ENCODE measurements at places on chromosomes 12 and 14.

DNA sequence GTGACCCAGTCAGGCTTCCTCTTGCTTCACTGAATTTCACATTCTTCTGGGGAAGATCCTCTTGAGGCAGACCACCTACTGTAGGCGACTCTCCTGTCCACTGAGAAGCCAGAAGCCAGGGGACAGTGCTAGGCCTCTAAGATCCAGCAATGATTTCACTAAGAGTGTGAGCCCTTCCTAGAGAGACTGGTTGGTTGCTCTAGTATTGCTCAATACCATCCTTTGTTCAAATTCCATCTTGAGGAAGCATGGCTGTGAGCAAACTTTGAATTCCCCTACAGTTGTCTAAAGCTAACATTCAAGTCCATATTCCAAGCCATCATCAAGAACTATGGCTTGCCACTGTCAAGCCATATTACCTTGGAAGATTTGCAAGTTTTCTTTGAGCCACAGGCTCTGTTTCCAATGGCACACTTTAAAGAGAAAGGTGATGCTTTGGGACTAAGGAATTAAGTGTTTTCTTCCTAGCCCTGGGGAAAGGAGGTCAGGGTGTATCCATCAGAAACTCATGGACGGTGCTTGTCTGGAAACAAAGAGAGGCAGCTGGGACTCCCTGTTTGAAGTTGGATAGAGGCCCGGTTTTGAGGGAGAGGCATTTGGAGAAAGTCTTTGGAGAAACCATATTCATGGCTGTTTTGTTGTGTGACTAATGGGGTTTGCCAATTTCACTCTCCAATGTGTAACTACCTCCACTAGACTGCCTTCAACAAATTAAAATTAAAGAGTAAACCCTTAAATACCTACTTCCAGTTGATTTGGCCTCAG is 1217.9 kb downstream of the VRK1 start:
- no peak for DNase-seq

GRCh38 chr14:106875503-106875902 is 1349.1 kb downstream of the TMEM121 start:
- DNase-seq: no peak

DNA sequence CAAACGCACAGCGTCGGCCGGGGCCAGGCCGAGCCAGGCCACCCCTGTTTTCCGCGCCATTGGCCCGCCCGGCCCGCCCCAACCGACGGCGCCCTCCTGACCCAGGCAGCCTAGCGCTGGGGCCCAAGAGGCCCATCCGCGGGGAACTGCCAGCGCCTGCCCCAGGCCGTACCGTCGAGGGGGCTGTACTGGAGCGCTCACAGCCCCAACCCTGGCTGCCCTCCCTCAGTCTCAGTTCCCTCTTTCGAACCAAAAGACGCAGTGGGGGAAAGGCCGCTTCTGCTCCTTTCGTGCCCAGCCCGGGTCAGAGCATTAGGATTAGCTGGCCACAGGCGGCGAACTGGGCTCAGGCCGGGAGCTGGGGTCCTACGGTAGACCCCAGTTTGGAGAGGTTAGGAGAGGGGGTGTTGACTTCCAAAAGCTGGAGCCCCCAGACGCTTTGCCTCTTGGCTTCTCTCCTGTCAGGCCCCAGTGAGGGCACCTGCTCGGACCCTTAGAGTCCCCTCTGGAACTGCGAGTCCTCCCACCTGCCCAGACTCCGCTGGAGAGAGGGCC is 1.9 kb downstream of the NKX2-1 start:
- DNase-seq: no peak

DNA sequence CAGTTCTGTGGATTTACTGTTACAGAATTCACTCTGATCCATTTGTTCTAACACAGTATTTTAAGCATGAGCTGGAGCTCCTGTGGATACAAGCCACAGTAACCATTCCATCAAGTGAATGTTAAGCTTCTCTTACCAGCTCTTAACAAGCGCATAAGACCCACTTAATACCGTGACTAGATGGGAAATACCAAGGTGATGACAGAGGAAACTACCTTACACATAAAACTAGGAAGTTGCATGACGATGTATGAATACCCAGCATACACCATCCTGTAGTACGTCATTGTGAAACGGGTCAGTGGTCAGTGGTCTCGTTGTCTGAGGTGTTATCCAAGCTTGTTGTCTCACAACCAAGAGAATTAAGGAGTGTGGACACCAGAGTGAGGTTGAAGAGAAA is 2.0 kb upstream of the GALC start:
- no peak for DNase-seq

DNA sequence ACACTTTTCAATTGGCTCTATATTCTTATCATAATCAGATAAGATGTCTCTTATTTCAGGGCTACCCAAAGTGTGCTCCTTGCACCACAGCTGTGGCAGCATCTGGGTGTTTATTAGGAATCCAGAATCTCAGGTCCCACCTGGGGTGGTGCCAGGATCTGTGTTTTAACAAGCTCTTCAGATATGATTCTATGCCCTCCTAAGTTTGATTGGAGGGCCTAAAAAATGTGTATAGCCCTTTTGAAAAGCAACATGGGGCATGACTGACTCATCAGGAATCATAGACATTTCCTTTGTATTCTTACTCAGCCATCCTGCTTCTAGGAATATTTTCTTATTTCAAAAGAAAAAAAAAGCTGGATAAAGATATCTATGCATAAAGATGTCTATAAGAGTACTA is 103.1 kb downstream of the HELB start:
- peak; percentile 78 for DNase-seq

DNA sequence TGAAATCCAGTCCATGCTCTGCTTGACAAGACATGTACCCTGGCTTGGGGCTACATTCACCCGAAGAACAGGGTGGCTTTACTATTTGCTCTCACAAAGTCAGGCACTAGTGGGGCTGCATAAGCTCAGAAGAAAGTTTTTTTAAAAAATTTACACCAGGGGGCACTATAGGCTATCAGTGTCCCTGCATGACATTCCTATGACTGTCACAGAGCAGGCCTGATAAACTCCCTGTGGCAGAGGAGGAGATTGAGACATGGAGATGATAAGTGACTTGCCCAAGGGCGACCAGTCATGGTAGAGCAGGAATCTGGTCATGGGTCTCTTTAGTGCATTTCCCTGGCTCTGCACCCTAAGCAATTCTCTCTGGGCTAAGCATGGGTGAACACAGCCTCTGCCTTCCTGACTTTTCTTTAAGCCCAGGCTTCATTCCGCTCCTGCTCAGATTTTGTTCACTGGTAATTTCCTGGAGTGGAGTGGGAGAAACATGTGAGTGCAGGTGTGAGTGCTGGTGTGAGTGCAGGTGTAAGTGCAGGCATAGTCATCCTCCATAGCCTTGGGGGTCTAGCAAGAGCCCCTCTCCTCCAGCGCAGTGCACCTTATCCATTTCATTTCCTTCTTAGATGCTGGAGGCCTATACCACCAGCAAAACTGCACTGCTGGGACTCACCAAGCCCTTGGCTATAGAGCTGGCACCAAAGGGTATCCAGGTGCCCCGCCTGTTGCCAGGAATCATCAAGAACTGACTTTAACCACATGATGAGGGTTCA is 91.6 kb downstream of the DHRS2 start:
- DNase-seq: peak; percentile 75

GRCh38 chr12:107518868-107519267 is 166.7 kb upstream of the PWP1 start:
- no peak for DNase-seq

GRCh38 chr12:526089-526488 is 66.3 kb downstream of the B4GALNT3 start:
- no peak for DNase-seq

DNA sequence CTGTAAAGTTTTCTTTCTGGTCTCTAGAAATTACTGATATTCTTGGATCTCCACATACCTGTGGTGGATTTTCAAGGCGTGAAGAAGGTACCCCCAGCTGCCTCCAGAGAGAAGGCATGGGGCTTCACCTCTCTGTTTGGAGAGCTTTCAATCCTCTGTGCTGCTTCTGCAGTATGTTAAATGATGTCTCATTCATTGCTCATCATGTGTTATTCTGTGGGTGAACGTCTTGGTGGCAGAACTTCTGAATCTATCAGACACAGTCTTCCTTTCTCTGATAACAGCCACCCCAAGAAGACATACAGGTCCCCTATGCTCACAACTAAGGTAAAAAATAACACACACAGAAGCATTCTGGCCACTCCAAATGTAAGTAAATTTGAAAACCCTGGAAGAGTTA is 221.3 kb upstream of the TMEM260 start:
- no peak for DNase-seq

- DNase-seq: no peak
These were observed 234.8 kb upstream of the TMPO start for GRCh38 chr12:98280621-98281020.

GRCh38 chr14:85528897-85529631 is 880 bp upstream of the FLRT2 start:
- DNase-seq: peak; percentile 80

DNA sequence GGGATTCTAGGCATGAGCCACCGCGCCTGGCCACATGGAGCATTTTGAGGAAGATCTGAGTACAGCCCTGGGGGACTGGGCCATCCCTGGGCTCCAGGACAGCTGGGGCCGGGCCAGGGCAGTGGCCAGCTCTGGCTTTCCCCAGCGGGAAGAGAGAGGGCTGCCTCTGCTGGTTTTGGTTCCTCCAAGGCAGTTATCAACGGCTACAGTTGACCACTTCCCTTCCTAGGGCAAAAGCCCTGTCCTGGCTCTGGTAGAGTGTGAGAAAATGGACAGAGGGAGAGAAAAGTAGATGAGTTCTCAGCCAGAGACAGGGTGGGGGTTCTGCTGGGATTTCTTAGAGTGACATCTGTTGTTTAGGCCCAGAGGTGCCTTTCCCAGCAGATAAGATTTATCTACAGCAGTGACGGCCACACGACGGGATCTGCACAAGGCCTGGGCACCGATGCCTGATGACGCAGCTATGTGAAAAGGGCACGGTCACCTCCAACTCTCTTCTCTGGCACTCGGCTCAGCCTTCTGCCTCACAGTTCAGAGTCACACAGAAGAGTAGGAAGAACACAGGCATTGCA is 5.5 kb upstream of the HVCN1 start:
- no peak for DNase-seq

GRCh38 chr12:953776-954175 is 4.3 kb upstream of the RAD52 start:
- peak; percentile 78 for DNase-seq

DNA sequence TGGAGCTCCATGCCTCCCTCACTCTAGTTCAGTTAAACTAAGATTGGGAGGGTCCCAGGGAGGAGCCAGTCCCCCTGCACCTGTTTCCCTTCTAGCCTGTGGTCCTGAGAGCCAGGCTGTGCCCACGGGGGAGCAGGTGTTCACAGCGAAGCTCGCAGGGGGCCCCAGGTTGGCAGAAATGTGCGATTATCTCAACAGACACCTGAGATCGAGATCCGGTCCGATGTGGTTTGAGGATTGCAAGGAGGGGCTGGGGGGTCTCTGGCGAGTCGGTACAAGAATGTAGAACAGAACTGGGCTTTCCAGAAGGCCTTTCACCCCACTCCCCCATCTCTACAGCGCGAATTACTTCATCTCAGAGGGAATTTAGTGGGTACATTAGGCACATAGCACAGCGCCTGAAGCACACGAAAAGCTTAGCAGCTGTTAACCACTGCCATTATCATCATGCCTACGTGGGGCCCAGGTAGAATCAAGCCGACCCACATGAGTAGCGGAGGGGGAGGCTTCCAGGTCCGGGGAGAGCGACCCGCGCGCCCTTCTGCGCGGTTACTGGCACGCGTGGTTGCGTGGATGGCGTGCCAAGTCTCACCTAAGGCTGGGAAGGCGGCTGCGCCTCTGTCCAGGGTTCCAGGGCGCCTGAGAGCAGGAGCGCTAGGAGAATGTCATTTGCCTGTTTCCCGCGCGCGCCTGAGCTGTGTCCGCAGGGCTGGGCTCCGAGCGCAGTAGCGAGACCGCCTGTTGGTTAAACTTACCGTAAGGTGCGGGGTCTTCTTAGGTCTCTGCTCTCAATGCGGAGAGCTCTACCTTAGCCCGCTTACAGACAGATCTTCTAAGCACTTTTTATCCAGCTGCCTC is 1539.5 kb upstream of the TMEM132C start:
- no peak for DNase-seq

GRCh38 chr14:85444635-85445034 is 85.3 kb upstream of the FLRT2 start:
- DNase-seq: peak; percentile 44

GRCh38 chr12:54404061-54405004 is 14.7 kb downstream of the ITGA5 start:
- DNase-seq: peak; percentile 56

- DNase-seq: peak; percentile 13
These were observed 8.0 kb upstream of the SELPLG start for GRCh38 chr12:108641446-108642268.

DNA sequence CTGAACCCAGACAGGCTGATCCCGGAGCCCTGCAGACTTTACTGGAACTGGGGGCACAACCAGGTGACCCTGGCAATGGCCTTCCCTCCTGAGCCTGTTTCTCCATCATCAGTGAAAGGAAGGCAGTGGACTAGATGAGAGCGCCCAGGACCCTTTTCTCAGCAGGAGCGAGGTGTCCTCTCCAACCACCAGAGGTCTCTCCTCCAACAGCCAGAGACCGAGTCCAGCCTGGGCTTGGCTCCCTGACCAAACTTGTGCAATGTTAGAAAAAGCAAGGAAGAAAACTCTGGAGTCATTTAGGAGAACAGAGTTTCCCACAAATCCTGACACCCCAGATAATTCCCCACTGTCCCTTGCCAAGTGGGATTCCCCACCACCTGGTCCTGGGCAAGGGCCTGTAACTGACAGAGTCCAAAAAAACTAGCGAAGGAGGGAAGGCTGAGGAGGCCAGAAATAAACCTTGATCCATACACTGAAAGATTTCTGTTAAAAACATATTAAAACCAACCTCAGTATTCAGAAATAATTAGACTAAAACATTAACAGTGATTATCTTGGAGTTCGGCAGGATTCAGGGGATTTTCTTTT is 9.0 kb downstream of the RPS6KL1 start:
- DNase-seq: peak; percentile 74

DNA sequence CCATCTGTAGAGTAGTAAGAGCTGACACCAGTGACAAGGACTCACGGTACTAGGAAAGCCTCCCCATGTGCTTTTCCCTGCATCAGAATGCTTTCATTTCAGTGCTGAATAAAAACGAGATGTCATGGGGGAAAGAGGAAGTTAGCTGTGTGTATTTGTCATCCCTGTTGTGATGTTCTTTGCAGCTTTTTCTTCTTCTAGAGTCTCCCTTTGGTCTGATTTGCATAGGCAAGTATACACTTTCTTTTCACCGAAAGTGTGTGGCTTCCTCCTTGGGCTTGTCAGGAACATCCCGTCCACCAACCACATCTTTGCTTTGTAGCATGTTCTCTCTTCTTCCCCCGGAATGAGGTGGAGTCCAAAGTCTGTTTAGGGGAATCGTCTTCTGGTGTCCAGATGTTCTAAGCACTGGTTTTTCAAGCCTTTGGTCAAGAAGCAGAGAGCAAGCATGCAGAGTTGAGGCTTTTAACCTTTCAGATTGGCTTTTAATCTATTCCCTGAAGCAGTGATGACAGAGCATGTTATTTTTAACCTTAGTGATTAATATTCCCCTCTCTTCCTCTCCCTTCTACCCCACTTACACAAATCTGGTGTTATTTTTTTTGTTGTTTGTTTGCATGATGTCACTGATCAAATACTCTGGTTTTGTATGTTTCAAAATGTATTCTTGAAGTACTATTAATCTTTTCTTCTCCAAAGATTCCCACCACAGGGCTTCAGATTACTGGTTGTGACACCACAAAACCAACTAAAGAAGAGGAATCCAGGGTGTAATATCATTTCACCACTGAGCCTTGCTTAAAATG is 163.4 kb downstream of the SAMD4A start:
- peak; percentile 82 for DNase-seq

Measured in EH (cell line).